ENCODE measurements at places on chromosomes 1 and 21.

DNA sequence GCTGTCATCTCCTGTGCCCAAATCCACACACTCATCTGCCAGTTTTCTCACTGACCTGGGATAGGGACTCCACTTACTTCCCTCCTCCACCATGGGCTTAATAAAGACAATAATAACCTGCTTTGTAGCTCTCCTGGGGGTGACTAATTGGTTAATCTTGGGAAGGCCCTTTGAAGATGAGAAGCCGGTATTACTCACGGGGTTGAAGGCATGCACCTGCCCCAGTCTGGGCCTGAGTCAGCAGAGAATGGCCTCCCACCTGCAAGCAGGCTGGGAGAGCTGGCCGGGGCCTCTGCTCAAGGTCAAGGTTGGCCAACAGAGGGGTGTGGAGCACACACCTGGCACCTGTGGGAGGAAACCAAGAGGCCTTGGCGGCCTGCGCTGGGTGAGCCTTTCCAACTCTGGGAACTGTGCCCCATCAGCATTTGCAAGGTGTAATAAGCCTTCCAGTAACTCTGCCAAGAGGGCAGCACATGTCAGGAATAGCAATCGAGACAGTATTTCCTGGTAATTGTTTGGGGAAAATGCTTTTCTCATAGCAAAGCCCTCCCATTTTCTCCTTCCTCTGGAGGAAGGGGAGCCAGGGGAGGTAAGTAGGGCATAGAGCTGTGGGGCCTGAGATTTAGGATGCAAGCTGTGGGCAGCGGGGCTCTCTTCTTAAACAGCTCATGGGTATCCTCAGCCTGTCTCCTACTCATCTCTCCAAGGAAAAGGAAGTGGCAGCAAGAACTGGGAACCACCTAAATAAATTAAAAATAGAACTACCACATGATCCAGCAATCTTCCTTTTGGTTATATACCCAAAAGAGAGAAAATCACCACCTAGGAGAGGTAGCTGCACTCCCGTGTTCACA is 49.0 kb downstream of the TOMM20 start:
- DNase-seq, result no peak

- DNase-seq, result no peak
Observed at GRCh38 chr1:27876341-27877114, 4.2 kb downstream of the THEMIS2 start.

DNA sequence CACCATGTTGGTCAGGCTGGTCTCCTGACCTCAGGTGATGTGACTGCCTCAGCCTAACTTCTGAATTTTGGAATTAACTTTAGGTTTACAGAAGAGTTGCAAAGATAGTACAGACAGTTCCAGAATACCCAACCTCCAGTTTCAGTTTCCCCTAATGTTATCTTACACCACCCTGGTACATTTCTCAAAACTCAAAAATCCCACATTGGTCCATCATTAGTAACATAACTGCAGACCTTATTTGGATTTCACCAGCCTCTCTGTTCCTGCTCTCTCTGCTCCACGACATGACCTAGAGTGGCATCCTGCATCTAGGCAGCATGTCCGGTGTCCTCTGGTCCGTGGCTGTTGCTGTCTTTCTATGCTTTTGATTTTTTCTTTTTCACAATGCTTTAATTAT is 5.0 kb upstream of the ZC3H12A start:
- no peak for DNase-seq

- DNase-seq, result no peak
Observed at GRCh38 chr1:113303267-113303666, 87.0 kb upstream of the MAGI3 start.

DNA sequence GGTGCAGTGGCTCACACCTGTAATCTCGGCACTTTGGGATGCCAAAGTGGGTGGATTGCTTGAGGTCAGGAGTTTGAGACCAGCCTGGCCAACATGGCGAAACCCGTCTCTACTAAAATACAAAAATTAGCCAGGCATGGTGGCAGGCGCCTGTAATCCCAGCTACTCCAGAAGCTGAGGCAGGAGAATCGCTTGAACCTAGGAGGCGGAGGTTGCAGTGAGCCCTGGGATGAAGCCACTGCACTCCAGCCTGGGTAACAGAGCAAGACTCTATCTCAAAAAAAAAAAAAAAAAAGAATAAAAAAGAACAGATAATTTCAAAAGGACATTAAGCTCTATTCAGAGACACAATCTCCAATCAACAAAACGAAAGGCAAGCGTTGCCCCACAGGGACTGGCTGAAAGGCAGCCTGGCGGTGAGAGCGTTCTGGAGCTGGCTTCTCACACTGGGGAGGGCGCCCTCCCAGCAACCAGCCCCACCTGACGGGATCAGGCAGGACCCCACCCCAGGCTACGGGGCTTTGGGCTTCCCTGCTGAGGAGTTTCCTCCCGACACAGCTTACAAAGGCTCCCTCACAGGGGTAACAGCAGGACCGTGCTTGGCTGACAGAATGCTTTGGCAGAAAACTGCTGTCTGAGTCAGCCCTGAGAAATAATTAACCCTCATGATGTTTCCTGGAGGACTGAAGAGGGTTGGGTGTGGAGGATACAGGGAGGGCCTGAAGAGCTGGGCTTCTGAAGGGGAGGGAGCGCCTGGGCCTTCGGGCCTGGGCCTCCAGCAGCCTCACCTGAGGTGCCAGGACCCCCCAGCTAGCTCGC is 31.1 kb upstream of the SRP9 start:
- peak; percentile 80 for DNase-seq

GRCh38 chr1:54304518-54304917 is 101.7 kb downstream of the SSBP3 start:
- no peak for DNase-seq

DNA sequence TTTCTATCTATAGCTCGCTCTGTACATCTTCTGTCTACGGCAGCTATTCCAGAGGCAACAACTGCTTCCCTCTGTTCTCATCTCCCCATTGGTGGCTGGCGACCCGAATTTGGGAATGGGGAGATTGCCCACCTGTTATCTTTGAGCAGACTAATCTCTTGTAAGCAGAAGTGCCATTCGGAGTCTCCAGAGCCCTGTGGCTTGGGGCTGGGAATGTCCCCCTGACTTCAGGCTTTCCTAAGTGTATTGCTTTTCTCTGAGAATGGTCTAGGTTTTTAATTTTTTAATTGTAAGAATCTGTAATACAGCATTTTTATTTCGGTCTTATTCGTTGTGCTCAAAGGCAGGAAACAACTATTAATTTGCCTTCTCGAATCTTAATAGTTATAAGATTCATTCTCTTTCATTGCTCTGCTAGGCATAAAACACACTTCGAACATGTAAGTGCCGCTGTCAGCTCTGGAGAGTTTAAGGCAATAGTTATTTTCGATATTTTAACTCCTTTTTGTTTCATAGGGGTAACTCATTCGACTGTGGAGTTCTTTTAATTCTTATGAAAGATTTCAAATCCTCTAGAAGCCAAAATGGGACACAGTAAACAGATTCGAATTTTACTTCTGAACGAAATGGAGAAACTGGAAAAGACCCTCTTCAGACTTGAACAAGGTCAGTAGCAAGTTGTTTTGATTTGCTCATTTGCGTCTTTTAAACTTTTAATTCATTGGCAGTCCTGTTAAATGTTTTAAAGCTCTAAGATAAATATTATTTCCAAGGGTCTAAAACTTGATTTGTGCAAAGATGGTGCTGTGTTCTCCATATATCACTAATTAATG is 514 bp downstream of the AGL start:
- no peak for DNase-seq

- DNase-seq, result no peak
Observed at GRCh38 chr1:183214021-183214970, 28.2 kb downstream of the LAMC2 start.

- DNase-seq, result no peak
Observed at GRCh38 chr1:177171536-177172123, 872 bp downstream of the BRINP2 start.

GRCh38 chr1:43270421-43271095 is 775 bp downstream of the TMEM125 start:
- DNase-seq, result peak; percentile 50

DNA sequence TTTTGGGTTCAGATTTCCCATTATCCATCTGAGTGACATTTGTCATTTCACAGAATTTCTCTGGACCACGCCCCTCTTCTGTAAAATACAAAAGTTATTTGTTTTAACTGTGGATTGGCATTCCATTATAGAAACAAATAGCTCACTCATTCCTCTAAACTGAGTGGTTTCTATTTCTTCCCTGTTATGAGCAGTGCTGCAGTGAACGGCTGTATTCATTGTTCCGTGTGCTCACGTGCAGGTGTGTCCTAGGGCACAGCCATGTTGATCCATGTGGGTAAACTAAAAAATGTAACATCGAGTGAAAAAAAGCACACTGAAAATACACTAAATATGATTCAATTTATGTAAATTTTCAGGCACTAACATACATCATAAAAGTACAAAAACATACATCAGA is 27.0 kb upstream of the IL12RB2 start:
- DNase-seq, result no peak

DNA sequence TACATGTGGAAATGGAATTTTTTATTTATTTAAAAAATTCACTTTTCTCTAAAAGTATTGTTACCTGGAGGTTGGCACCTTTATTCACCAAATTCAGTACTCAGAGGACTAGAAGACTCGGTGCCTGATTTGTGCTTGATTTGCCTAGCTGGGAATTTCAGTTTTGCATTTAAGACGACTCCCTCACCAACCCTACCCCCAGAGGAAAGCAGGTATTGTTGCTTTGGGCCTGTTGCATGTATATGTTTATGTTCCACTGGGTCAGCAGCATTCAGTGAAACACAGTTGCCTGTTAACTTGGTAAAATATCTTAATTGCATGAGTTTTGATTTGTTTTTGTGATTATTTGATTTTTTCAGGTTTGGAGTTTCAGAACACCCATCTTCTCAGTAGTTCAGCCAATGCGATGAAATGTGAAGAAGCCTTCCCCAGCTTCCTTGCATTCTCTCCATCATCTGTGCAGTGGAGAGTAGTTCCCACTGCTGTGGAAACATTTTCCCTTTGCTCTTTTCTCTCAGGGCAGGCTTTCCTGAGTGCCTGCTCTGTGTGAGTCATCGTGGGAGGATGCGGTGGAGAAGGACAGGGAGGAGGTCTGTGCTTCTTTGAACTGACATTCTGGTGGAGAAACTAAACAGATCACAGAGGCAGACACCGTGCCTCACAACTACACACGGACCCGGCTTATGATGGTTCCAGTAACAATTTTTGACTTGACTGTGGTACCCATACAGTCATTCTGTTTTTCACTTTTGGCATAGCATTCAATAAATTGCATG is 6.4 kb downstream of the ADARB1 start:
- DNase-seq, result no peak

DNA sequence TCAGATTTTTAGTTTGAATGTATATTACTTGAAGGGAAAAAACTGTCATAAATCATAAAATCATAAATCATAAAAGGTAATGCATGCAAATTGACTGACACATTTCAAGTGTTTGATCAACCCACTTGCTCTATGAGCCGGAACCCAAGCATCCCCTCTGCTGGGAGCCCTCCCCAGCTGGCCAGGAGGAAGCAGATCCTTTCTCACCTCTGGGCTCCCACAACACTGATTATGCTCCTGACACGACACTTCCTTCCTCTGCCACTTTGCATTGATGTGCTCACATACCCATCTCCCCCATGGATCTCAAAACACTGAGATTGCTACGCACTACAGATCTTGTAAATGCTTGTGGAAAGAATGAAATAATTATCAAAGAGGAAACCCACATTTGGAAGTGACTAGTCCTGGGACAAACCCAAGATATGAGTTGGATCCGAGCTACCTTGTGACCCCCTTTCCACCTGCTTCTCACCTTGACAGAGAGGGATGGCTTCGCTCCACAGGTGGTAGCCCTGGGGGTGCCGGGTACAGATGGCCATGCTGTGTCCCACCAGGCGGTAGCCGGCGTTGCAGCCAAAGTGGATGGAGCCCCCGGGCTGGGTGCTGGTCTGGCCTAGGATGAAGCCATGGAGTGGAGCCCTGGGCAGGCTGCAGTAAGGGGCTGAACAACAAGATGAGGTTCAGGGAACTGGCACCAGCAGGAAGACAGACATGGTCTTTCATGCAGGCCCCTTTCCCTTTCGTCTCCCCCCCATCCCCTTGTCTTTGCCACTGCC is 104.6 kb downstream of the ZSCAN20 start:
- no peak for DNase-seq

DNA sequence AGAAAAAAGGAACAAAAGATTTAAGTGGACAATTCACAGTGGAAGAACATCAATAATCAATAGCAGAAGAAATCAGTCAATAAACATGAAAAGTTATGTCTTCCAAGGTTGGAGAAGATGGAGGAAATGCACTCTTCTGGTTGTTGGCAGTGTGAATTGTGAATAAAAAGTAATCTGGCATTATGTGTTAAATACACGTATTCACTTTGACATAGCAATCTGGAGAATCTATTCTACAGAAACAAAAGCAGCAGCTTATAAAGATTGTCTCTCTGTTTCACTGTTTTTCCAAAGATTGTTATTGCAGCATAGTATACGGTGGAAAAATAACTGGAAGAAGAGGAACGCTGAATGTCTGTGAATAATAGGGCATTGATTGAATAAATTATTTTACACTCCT is 169.4 kb downstream of the NEK7 start:
- DNase-seq, result no peak

DNA sequence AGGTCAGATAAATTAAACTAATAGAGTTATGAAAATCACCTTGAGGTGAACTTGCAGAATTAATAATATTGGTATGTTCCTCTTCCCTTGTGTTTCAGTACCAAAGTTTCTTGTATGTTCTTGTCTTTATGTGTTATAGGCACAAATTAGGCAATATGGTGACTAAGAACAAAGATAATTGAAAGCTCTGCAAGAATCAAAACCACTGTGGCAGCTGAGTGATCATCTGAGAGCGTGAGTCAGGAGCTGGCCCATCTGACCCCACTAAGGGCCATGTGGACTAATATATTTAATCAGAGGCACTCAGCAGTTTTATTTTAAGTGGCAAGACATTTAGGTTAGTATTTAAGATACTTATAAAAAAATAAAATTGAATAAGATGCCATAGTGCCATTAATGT is 12.8 kb upstream of the CASQ2 start:
- no peak for DNase-seq

DNA sequence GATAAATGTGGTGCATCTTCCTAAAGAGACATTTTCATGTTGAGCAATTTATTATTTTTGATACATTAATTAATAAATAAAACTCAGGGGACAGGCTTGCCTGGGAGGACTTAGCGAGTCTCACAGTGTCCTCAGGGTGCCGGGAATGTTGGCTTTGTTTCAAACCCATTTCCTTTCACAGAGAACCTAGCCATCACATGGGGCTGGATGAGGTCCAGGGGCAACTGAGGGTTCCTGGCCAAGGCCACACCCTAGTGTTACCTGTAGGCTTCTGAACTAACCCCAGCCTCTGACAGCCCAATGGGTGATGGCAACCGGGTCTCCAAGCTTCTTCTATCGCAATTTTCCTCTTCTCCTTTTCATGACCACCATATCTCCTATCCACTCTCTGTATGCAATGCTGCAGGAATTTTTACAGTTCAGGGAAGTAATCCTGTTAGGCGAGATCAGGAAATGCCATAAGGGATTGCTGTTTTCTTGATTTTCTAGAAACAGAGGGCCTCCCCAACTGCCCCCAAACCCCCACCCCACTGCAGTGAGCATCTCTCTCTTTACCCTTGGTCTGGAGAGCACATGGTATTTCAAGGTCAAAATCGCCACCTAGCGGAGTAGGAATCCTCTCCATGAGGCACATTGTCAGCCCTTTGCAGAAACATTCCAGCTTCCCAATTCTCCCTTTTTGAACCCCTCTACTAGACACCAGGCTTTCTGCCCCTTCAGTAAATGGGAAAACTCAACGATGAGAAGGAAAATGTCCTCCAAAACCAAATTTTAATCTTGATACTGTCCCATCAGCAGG is 22.1 kb upstream of the SMYD3 start:
- no peak for DNase-seq

- no peak for DNase-seq
Observed at GRCh38 chr1:32122151-32122550, 14.3 kb downstream of the KPNA6 start.
